ENCODE measurements at places on chromosomes 5 and 9. TPM values are rescaled to one million over a fixed set of nuclear protein-coding genes. Genes with fewer than 3 reads are reported as not detected.

DNA sequence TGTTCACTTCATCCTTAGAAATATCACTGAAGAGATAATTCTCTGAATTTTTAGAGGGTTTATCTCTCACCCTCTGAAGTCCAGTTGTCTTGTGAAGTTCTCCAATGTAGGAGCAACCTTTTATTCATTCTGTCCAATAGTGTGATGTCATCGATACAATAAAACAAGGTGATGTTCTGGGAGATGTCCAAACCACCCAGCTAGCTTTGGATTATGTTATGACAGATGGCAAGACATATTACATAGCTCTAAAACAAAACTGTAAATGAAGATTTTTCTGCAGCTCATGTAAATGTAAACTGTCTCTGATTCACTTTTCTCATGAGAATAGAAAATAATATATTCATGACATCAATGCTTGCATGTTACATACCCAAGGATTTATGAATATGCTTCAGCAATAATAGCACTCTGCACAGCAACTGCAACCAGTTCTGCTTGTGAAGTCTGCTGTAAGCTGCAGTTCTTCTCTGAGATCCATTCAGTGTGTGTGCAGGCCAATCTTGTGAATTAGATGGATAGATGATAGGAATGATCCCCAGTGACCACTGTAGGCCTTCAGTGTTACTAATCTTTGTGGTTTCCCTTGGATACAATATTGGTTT lies 172.6 kb upstream of the CDH12 start:
- no peak for DNase-seq

GRCh38 chr5:74442466-74442865 lies 198.1 kb downstream of the ENC1 start:
- DNase-seq = no peak

DNA sequence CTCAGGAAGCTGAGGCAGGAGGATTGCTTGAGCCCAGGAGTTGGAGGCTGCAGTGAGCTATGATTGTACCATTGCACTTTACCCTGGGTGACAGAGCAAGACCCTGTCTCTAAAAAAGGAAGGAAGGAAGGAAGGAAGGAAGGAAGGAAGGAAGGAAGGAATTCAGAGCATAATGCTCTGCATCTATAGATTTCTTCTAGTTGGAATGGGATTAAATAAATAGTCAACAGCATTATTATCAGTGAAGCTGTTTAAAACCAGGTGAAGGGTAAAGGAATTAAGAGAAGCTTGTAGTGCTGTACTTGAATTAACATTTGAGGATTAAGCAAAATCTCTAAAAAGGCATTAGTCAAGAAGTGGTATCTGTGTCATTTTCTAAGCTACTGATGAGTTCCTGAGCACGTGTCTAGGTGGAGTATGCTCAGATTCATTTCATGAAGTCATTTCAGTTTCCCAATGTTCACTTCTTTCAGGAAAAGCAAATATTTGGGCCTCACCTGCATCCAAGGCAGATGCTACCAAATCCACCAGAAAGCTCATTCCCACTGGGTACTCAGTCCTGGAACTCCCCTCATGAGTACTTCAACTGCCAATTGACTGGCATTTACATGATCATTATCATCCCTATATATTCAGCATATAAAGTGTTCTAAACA lies 8.4 kb downstream of the PDE6A start:
- no peak for DNase-seq

DNA sequence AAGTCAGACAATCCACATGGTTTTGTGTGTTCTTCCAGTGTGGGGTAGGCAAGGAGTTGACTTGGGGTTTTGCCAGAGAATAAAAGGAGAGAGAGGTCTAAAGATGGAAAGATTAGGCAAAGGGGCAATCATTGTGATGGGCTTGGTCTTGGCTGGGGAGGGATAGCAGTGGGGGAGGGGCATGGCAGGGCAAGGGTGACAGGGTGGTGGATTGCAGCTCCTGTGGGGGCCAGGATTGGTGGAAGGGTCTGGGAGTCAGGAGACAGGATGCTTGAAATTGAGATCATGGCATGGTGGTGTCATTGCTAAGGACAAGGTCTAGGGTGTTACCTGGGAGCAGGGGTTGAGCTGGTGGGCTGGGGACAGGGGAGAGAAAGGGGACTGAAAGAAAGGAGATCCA lies 57.6 kb downstream of the ZNF618 start:
- no peak for DNase-seq

The KCNIP1 gene
- total RNA-seq = not detected

The TEX48 gene
- total RNA-seq = not detected

Data from transverse colon (tissue), 4 donors.